ENCODE measurements at places on chromosomes 12 and 14.
A peak's percentile ranks its signal among the peaks of the same experiment; 100 is the strongest.

GRCh38 chr14:56390859-56391258, 188.7 kb upstream of the TMEM260 start:
- no peak for DNase-seq

GRCh38 chr12:100489251-100489820, 15.7 kb downstream of the NR1H4 start:
- no peak for DNase-seq

DNA sequence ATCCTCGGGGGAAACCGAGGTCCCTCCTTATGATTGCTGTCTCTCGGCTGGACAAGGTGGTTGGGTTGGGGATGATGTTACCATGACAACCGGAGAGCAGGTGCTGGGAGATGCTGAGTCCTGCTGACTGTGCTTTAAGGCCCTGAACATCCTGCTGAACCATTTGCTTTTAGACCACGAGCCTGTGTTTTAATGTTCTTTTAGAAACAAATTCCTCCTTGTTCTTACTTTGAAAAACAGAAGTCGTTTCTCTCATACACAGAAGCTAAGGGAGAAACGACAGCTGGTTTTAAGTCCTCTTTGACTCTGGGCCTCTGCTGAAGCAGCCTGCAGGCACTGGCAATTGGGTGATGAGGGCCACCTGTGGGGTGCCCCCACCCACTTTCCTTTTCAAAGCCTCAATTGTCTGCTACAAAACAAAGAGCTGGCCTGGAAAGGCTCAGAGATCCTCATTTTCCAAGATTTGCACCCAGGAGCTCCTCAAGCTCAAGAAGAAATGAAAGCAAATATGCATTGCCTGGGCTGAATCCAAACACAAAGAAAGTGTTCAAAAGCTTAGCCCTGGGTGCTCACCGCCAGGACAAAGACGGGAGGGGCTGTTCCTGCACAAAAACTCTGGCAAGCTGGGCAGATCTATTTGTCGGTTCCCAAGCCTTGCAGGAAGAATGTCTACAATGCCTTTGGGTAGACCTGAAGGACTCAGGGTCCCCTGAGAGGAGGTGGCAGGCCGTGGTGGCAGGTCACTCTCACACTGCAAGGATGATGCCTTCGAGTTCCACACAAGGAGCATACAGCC, 90.0 kb upstream of the CLMN start:
- DNase-seq: no peak

DNA sequence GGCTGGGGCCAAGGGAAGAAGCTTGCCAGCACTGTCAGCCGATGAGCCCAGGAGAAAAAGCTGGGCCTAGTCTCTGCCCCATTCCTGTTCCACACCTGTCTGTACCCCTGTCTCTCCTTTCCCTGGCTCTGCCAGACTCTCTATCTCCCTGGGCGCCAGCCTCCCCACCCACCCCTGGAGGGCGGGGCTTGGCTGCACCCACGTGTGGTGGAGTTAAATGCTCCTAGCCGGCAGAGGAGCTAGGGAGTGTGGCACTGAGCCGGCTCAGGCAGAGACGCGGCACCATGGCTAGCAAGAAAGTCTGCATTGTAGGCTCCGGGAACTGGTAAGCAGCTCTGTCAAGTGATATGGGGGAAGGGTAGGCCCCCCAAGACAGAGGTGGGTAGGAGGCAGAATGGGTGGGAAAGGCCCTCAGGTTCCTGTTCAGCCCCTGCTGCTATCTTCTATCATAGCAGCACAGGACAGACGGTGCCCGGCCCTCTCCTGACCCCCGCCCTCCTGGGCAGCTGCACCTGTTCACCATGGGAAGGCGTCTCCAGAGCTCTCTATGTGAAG, at the start of gene GPD1:
Gene GPD1, plus strand, starts transcription at position 242 of the 555 bp plus-strand sequence. Its CDS starts 43 bp downstream, at position 285.
- no peak for DNase-seq

DNA sequence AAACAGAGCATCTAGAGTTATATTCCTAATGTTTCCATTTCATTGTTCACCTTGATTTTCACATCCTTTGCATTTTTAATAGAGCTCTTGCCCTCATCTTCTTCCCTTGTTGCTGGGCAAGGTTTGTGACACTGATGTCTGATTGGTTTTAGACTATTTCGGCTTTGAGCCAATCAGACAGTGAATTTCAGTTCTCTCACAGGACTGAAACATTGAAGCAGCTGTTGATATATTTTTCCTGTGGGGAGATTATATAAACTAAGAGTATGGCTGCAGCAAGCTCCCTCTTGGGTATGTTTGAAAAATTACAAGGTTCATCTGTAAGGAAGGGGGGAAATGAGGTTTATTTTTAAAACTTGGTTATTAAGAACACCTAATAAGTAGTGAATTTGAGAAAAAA, 51.2 kb downstream of the ATF7IP start:
- DNase-seq: peak; percentile 79

- no peak for DNase-seq
These were observed 13.2 kb upstream of the MAP1LC3B2 start for GRCh38 chr12:116545936-116546335.

GRCh38 chr12:5830111-5830510, 114.9 kb downstream of the ANO2 start:
- no peak for DNase-seq

DNA sequence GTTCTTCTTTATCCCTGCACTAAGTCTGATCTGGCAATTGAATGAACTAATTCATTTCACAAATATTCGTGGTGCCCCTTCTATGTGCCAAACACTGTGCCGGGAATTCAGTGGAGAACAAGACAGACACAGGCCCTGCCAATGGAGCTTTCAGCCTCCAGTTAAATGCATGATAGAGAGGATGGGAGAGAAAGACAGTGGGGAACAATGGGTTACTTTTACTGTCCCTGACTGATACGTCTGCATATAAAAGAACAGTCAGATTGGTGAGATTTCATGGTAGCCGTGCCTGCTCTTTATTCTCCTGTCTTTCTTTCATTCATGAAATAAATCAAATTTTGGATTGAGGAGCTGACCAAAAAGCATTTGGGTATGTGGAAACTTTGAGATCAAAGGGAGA, 78.5 kb downstream of the TMEM117 start:
- no peak for DNase-seq

GRCh38 chr12:49537231-49537751, 1.5 kb upstream of the KCNH3 start:
- no peak for DNase-seq

- DNase-seq: no peak
These were observed 58.4 kb downstream of the NELL2 start for GRCh38 chr12:44817687-44818086.

DNA sequence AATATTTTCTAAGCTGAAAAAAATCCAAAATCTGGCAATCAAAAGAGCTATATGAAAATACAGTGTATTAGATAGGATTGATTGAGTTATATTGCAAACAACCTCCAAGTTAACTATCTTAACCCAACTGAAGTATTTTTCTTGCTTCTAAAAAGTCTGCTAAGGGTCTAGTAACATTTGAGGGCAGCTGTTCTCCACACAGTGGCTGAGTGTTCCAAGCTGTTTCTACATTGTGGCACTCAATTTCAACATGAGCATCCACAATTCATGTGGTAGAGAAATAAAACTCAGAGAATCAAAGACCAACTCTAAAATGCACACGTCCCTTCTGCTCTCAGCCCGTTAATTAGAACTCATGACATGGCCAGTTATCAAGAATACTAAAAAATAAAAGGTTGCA, 340.0 kb downstream of the C12orf50 start:
- no peak for DNase-seq

- DNase-seq: no peak
These were observed 127.2 kb downstream of the TMEM132C start for GRCh38 chr12:128394137-128394536.

DNA sequence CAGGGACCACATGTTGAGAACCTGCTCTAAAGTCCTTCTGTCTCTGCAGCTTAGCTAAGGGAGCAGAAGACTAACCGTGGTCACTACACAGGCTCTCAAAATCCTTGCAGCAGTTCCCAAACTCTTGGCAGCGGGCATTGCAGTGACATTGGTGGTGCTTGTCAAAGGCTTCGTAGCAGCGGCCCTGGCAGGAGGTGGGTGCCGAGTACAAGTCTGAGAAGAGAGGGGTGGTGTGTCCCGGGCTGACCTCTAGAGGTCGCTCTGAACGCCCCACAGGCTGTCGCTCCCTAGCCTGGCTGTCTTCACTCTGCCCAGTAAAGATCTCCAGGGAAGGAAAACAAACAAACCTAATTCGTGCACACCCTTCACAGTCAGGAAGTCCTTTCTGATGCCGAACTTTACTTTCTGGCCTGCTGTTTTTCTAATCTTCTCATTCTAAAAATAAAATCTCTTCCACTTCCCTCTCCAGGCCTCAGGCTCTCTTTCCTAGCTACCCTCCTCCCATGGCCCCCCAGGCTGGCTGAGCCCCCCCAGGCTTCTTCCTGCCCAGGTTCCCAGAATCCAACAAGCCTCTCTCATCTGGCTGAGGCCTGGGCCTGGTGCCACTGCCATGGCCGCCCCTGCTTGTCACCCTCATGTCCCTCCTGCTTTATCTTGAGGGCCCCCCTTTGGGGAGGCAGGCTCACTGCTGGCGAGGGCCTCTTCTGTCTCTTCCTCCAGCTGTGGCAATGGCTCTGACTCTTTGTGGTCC, 7.7 kb downstream of the ENDOU start:
- peak; percentile 58 for DNase-seq

DNA sequence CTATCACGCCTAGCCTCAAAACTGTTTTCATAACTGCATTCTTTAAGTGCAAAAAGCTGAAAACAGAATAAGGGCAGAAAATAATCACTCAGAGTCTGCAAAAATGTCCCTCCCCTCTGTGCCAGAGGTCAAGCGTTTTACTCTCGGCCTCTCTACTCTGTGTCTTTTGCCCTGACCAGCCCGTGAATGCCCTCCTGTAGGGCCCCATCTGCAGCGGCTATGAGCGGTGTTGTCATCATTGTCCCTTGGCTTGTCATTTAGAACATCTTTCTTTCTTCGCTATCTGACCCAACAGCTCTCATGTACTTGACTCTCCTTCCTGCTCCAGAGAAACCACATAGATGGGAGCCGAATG, 21.7 kb downstream of the ELK3 start:
- no peak for DNase-seq

GRCh38 chr14:41960281-41960680, 353.6 kb downstream of the LRFN5 start:
- no peak for DNase-seq

GRCh38 chr14:29648045-29648444, 279.6 kb downstream of the PRKD1 start:
- DNase-seq: no peak

- DNase-seq: no peak
These were observed 58.2 kb upstream of the FLRT2 start for GRCh38 chr14:85471744-85472143.

DNA sequence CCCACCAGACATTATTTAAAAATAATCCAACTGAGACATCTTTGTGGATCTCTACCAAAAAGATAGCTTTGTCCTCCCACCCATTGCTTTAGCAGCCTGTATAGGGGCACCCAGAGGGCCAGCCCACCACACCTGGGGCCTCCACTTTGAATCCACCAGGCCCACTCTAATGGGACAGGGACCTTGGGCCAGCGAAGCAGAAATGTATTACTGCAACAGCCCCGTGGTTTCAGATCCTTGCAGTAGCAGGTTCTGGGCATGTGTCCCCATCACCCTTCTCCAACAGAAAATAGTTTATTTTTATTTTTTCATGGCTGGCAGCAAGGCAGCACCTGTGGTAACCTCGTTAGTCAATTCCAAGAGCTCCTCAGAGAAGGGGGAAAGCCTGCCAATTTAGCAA, 218.4 kb downstream of the ZFP36L1 start:
- DNase-seq: no peak

DNA sequence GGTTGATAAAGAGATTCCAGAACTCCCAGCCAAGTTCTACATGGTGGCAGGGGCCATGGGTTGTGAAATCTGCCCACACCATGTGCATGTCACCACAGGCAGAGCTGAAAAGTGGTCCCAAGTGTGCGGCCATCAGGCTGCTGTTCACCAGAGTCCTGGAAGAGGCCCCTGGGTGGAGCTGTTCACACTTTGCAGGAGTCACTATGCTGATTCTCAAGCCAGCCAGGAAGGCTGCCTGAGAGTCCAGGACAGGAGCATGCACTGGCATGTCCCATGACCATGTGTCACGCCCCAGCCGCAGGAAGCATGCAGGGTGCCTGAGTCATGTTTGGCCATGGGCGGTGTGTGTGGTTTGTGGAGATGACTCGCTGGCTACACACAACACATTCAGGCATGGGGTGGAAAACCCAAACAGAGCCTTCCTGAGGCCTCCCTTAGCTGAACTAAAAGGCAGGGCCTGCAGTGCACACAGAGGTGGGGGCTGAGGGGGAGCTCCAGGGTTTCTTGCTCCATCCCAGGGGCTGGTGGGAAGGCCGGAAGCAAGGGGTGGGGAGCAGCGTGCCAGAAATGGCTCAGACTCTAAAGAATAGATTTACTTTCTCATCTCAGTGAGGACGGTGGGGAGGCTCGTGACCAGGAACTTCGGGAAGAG, 19.4 kb downstream of the ABCB9 start:
- DNase-seq: peak; percentile 79

GRCh38 chr12:108076556-108076955, 52.5 kb upstream of the WSCD2 start:
- no peak for DNase-seq

- no peak for DNase-seq
These were observed 134.1 kb downstream of the TPH2 start for GRCh38 chr12:72072592-72073212.

- no peak for DNase-seq
These were observed 51.0 kb upstream of the FERMT2 start for GRCh38 chr14:53001787-53002378.

DNA sequence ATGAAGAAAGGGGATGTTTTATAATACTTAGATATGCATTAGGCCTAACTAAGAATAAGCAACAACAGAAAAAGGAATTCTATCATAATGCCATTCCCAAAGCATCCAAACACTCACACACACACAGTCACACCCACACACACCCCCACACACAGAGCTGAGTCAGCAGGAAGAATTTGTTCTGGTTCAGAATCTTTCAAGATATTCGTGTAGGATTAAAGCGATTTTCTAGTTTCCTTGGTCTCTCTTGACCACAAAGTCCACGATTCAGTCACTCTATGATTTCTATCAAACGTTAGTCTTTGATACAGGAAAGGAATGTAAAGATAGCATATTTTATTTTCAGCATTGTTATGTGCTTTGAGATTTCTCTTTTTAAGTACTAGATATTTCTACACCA, 382.6 kb upstream of the DCN start:
- no peak for DNase-seq

DNA sequence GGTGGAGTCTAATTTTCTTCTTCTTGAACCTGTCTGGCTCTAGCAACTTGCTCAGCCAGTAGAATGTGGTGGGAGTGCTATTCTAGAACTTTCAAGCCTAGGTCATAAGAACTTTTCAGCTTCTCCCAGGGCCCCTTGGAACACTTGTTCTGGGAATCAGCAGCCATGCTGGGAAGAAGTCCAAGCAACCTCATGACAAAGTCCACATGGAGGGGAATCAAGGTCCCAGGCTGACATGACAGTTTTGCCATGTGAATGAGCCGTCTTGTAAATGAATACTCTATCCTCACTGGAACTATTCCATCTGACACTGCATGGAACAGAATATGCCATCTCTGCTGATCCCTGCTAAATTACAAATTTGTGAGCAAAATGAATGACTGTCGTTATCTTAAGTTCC, 214.2 kb upstream of the TBX3 start:
- DNase-seq: no peak

GRCh38 chr14:63210812-63211211, 6.6 kb downstream of the RHOJ start:
- DNase-seq: no peak
